Stimulated activated CD4-positive, alpha-beta T cell treated with anti-CD3 and anti-CD28 coated beads, Interleukin-15, amount 100 ng/mL, for 48 hours (primary cell): ENCODE measurements at places on chromosomes 6 and 20.

DNA sequence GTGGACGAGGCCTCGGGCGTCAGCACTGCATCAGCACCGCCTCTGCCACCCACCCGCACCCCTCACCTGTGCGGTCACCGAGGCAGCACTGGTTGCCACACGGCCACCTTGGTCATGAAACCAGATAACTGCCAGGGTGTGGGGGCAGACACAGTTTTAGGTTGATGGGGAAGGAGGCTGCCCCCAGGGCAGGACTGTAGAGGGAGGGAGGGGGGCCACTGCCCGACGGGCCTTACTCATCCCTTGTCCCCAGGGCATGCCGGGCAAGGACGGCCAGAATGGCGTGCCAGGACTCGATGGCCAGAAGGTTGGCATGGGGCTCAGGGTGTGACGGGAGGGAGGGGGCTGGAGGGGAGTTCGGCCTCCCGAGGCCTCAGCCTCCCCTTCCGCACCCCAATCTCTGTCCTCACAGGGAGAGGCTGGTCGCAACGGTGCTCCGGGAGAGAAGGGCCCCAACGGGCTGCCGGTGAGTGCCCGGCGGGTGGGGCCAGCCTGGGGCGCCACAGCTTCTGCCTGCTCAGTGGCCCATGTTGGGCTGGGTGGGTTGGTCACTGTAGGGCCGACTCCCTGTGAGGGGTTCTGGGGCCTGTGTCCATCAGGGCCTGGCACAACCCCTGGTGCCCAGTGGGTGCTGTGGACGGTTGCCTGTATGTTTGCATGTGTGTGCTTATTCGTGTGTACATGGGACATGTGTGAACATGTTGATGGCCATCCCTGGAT is 11.8 kb downstream of the COL9A3 start:
- no peak for DNase-seq

DNA sequence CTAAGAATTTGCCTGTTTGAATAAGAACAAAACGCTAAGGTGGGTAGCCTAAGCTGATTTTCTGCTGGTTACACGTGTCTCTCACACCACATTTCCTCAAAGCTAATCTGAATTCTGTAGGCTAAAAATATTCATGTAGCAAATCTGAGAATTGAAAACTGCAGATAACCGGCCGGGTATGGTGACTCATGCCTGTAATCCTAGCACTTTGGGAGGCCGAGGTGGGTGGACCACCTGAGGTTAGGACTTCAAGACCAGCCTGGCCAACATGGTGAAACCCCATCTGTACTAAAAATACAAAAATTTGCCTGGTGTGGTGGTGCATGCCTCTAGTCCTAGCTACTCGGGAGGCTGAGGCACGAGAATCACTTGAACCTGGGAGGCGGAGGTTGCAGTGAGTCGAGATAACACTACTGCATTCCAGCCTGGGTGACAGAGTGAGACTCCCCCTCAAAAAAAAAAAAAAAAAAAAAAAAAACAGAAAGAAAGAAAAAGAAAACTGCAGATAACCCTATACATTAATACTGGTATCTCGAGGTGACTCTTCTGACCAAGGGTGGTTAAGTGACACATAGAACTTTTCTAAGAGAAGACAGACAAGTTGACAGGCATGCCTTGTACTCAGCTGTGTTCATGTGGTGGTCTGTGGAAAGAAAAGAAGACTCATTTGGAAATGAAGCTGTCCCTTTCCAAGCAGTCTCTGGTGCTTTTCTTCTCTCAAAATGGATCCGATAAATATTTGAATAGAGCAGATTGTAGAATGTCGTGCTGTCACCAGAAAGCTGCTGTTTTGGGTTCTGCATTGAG is 24.7 kb upstream of the ASXL1 start:
- DNase-seq = no peak

DNA sequence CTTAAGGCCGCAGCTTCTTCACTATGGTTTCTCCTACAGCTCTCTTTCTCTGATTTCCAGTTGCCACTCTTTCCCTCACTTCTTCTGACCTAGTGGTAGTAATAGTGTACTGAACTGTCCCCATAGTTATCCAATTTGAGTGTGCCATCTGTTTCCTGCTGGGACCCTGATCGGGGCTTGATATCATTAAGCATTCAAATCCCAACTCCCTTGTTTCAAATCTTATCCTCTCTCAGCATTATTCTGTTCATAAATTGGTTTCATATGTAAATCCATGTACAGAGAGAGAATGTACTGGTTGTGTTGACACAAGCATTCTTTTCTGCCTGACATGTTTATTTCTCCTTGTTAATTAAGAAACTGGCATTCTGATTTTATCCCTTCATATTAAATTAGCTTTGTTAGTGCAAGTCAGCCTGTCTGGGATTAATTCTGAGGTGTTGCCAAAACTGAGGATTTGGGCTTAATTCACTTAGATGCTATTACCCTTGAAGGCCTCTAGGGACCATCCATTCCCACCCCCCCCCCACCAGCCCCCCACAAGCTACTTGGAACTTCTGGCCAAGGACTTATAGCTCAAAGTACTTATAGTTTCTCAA is 84.6 kb upstream of the PROKR2 start:
- no peak for DNase-seq

- no peak for DNase-seq
Observed at GRCh38 chr20:3786126-3786484, 435 bp downstream of the CENPB start.

DNA sequence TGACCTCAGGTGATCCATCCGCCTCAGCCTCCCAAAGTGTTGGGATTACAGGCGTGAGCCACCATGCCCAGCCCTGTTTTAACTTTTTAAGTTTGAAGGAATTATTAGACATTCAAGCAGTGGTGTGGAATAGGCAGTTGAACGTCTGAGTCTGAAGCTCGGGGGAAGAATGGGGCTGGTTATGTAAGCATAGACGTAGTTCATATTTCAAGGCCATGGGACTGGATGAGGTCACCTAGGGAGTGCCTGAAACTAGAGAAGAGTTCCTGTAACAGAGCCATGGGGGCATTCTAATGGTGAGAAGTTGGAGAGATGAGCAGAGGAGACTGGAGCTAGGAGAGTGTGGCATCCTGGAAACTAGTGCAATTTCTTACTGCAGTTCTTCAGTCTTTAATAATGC is 6.4 kb downstream of the CDKAL1 start:
- DNase-seq = no peak

DNA sequence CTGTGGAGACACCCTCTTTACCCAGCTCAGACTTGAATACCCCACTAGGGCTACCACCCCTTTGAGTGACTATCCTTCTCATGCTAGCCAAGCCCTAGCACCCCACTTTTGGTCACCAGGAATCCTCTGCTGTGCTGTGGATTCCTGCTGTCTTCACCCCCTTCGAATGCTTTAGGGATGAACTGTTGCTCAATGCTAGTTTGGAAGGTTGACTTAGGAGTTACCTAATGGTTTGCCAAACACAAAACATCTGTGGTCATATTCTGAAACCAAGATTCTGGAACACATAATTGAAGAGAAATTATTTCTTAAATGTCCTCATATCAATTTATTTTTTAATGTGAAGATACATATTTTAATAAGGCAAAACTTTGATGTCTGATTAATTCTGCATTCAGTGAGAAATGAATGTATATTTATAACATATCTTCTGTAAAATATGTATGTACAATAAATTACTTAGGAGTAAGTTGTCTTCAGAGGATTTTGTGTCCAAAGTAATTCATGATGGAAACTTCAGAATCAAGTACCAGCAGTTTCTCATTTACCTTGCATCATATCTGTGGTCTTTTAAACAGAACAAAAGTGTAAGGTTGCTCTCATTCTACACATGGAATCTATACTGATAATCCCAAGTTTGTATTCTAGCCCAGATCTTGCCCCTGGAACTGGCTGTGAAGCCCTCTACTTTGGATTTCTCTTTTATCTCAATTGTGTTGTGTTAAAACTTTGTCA is 46.9 kb downstream of the TMEM200A start:
- no peak for DNase-seq

- no peak for DNase-seq
Observed at GRCh38 chr6:167791780-167792478, 34.8 kb upstream of the AFDN start.

GRCh38 chr6:37793067-37793466 is 26.5 kb upstream of the ZFAND3 start:
- DNase-seq = no peak

GRCh38 chr6:121858986-121859385 is 423.5 kb downstream of the GJA1 start:
- no peak for DNase-seq
